ENCODE measurements at places on chromosomes 1 and 21.

DNA sequence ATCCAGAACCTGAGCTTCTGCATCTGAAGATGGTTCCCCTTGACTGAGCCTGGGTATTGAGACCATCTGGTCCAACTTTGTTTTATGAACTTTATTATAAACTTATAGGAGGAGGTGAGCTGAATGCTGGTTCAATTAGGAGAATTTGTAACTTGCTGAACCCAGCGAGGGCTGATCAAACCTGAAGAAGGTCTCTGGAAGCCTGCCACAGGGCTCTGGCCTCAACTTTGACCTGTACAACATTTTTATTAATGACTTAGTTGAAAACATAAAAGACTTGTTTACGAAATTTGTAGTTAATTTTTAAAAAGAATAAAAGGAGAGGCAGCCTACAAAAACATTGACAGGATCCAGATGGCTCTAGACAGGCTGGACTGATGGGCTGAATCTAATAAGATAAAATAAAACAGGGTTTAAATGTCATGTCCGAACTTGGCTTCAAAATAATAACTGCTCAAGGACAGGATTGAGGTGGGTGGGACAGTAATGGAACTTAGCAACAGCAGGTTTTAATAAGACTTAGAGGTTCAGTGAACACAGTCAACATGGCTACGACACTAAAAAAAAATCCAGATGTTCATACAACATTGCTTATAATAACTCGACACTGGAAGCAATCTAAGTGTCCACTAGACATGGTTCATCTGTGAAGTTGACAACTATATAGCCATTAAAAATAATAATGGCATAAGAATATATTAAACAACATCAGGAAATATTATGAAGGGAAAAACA is 53.4 kb upstream of the GJB5 start:
- no peak for DNase-seq

- DNase-seq = no peak
Measured at GRCh38 chr1:165052431-165052830, 304.1 kb downstream of the LMX1A start.

- no peak for DNase-seq
Measured at GRCh38 chr1:167333124-167333523, 112.4 kb downstream of the POU2F1 start.

DNA sequence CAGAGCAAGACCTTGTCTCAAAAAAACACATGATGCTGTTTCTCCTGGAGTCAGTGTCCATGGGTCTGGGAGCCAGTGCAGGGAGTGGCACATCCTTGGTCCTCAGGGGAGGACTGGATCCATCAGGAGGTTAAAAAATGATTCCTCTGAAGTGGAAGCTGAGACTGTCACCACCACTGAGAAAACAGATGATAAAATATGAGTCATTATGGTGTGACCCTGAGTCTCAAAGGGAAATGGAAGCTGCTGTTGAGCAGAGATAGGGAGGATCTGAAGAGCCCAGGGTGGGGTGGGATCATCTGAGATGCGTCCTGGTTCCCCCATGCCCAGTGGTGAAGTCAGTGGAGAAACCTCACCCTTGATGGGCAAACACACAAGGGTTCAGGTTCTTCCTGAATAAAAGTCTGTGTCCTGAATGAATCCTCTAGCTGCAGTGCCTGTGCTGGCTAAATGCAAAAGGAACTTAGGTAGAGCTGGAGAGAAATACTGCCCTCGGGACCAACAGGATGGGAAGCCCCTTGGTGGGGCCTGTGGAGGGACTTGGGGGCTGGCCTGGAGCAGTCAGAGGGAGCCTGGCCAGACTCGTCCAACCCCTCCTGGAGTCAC is 61.6 kb upstream of the TENT5B start:
- no peak for DNase-seq

GRCh38 chr1:39971138-39971537 is 16.2 kb downstream of the MFSD2A start:
- no peak for DNase-seq

GRCh38 chr1:178161516-178161915 is 67.6 kb downstream of the RASAL2 start:
- DNase-seq = no peak

DNA sequence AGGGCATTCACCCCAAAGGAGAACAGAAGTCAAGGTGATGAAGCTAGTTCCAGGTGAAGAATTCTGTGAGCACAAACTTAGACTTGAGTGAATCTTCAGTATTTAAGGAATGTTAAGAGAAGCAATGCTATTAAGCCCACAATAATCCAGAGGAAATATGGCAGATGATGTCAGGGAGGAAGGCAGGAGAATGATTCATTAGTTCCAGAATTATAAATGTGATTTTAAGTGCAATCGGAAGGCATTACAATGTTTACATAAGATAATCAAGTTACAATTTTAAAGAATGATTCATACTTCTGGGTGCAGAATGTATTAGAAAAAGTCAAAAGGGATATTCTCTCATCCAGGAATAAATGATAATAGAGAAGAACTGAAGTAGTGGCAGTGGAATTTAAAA is 545.2 kb upstream of the BRINP3 start:
- no peak for DNase-seq

DNA sequence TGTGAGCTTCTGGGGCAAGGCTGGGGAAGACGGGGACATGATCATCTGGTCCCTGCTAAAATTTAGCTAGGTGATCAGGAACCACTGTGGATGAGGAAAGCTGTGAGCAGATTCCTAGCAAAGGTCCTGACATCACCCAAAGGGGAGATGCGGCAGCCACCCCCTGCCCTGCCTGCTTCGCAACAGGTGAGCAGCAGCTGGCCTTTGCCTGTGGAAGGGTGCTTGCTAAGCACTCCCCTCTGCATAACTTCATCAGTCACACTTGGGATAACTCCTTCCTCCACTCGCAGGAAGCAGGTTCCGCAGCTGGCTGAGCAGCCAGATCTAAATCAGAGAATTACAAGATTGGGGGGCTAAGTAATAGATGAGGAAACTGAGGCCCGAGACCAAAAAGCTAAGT is 51.2 kb downstream of the KCNN3 start:
- no peak for DNase-seq

GRCh38 chr1:84753516-84754385 is 63.5 kb upstream of the SSX2IP start:
- DNase-seq = no peak

DNA sequence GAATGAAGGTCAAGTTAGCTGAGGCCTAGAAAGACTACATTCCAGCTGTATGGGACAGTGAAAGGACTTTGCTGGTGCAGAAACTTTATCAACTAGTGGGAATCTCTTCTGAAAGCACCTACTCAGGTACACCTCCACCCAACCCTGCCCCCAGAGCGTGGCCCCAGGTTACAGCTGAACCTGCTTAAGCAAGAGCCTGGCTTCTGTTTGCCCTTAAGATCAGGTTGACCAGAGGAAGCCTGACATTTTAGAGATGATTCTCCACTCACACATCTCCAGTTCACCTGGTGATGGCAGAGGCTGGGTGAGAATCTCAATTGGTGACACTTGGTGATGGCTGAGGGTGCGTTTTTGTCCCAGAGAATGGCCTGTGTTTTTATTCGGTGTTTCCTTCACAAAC is 24.0 kb downstream of the ELAPOR1 start:
- DNase-seq = no peak

GRCh38 chr1:100246738-100247137 is 2.9 kb downstream of the DBT start:
- no peak for DNase-seq

GRCh38 chr1:58108783-58109182 is 437.7 kb downstream of the OMA1 start:
- no peak for DNase-seq

- no peak for DNase-seq
Measured at GRCh38 chr1:234866007-234866866, 256.3 kb upstream of the IRF2BP2 start.

- no peak for DNase-seq
Measured at GRCh38 chr1:55707196-55707595, 492.0 kb upstream of the USP24 start.

DNA sequence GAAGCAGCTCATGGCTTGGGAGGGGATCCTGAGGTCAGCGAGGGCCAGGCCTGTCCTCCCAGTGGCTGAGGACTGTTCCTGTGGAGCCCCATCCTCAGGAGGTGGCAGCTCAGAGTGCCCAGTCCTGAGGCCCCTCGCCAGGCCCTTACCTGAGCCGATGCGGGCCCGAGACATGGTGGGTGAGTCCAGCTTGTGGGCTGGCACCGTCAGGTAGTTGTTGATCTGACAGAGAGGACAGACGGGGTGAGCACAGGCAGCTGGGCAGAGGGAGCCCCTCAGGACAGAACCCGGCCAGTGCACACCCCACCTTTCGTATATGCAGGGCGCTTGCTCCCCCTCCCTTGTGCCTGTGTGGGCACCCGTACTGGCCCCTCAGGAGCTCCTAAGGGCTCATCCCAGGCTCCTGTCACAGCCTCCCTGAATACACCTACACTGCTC is 53.9 kb downstream of the SLC9A1 start:
- DNase-seq = no peak

- no peak for DNase-seq
Measured at GRCh38 chr1:54273092-54273794, 73.3 kb downstream of the MRPL37 start.

GRCh38 chr1:2121101-2121691 is 71.0 kb downstream of the PRKCZ start:
- no peak for DNase-seq

DNA sequence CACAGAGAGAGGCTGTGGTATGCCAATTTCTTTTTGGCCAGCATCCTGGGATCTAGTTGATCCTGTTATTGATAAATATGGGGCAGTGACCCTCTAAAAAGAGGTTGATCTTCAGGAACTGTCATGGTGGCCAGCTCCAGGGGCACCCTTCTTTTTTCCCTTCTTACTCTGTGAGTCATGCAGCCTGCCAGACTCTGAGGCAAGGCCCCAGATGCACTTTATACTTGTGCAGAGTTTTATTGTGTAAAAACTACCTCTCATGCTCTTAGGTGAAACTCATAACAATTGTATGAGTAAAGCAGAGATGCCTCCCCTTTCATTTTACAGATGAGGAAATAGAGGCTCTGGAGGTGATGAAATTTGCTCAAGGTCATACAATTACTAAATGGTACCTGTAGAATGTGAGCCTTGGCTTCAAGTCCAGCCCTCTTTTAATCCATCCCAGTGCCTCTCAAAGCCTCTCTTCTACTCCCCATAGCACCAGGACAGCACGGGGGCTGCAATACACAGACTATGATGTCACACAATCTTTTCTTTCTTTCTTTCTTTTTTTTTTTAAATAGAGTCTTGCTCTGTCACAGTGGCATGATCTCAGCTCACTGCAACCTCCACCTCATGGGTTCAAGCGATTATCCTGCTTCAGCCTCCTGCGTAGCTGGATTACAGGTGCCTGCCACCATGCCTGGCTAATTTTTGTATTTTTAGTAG is 387.8 kb downstream of the KCNH1 start:
- no peak for DNase-seq

GRCh38 chr1:42002220-42002619 is 83.5 kb upstream of the HIVEP3 start:
- DNase-seq = no peak

- no peak for DNase-seq
Measured at GRCh38 chr1:165376041-165376810, 19.7 kb upstream of the LMX1A start.

- DNase-seq = no peak
Measured at GRCh38 chr1:170196490-170197236, 50.9 kb downstream of the NTMT2 start.
